ENCODE measurements at places on chromosomes 4 and X.

- DNase-seq = no peak
Measured at GRCh38 chrX:46298821-46299220, 246.4 kb downstream of the ZNF674 start.

- no peak for DNase-seq
Measured at GRCh38 chr4:82484996-82485783, 54.8 kb downstream of the ENOPH1 start.

DNA sequence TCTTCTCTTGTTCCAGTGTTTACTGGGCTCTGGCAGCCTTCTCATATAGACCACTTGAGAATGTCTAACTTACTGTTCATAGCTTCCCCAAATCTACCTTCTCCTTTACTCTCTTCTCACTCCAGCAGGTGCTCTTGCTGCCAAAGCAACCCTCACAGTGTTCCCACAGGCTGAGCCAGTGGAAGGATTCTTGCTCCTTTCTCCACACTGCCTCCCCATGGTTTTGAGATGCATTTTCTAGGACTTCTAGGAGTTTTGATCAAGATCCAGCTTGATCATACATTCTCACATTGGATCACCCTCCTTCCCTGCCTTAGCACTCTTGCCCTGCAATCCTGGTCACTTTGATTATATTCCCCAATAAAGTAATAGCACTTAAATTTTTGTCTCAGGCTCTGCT lies 230.8 kb downstream of the TMEM47 start:
- no peak for DNase-seq

DNA sequence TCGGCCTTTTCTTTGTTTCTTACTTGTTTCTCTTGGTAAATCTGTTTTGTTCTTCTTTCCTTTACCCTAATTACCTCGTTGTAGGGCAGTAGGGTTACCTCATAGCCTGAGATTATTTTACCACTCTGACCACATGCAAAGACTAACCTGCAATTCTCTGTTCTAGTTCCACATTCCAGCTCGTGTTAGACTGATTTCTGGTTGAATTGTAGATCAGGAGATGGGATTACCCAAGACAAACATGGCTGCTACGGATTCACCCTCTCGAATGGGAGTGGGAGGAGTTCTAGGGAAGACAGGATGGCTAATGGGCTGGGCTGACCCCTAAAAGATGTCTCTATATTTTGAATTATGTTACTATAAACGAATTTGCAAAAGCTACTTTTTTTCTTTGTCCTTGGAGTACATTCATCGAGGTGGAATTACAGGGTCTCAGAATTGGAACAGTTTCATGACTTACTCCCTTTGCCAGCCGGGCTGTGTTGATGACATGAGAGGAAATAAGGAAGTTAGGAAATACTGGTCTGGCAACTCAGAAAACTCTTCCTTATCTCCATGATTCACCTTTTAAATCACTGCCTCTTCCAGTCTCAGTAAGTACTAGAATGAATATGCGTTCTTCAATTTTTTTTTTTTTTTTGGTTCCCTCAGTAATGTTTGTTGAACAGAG lies 36.7 kb upstream of the FBXW7 start:
- no peak for DNase-seq

DNA sequence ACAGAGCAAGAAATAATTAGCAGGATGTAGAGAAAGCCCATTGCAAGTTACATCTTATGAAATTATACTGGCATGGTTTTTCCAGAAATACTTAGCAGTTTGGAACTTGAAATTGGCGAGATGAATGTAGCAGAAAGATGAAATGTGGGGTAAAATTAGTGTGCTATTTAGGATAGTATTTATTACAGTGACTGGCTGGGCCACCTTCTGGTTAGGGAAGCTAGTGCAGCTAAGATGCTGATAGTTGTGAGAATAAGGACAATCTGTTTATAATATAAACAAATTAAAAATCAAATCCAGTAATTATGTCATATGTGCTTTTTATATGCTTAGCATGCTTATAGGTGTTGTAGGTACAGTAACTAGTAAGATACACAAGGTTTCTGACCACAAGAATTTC lies 74.8 kb downstream of the IL15 start:
- DNase-seq = no peak

GRCh38 chr4:67207941-67208441 lies 337.3 kb downstream of the CENPC start:
- no peak for DNase-seq

DNA sequence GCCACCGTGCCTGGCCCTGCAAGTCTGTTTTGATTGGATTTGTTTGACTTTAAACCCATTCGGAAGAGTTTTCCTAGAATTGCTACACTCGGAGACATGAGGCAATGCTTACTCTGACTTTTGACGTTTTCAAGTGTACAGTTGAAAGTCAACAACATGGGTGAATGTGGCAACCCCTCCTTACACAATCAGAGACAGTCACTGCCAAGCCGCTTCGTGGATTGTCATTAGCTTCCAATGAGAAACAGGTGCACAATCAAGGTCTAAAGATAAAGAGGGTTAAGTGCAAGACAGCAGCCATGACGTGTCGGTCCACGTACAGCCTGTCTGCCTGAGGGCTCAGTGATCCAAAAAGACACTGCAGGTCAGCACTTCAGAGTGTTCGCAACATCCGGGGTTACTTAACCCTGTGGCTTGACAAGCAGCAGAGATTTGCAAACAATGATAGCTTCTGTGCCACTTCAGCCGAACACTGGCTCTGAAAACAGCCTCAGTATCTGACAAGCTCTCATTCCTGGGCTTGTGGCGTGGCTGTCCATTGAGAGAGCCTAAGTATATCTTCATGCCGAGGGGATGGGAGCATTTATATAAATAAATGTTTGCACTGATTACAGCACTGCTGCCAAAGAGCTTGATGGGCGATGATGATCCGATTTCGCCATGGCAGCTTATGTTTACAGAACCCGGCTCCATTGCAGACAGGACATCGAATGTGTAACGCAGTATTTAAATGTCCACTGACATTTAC lies 180.0 kb downstream of the DHRSX start:
- no peak for DNase-seq

DNA sequence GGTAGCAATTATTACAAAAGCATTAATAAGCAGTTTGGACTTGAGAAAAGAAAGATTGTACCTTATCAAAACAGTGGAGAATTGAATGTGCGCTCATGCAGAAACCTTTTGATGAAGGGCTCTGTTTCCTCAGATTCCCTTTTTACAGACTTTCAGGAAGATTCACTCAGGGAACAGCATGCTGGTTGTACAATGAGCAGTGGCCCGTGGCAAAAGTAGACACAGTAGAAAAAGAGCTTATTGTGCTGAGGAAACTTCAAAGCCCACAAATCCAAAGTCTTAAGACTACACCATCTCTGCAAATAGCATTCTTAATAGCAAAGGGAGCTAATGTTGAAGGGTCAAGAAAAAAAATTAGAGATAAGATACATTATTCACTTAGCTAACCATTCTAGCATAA lies 858.9 kb downstream of the PDHA2 start:
- DNase-seq = no peak

- DNase-seq = no peak
Measured at GRCh38 chrX:38881727-38882126, 80.5 kb downstream of the MID1IP1 start.
